Amniotic epithelial cell (primary cell): ENCODE measurements at places on chromosomes 3 and 15.

DNA sequence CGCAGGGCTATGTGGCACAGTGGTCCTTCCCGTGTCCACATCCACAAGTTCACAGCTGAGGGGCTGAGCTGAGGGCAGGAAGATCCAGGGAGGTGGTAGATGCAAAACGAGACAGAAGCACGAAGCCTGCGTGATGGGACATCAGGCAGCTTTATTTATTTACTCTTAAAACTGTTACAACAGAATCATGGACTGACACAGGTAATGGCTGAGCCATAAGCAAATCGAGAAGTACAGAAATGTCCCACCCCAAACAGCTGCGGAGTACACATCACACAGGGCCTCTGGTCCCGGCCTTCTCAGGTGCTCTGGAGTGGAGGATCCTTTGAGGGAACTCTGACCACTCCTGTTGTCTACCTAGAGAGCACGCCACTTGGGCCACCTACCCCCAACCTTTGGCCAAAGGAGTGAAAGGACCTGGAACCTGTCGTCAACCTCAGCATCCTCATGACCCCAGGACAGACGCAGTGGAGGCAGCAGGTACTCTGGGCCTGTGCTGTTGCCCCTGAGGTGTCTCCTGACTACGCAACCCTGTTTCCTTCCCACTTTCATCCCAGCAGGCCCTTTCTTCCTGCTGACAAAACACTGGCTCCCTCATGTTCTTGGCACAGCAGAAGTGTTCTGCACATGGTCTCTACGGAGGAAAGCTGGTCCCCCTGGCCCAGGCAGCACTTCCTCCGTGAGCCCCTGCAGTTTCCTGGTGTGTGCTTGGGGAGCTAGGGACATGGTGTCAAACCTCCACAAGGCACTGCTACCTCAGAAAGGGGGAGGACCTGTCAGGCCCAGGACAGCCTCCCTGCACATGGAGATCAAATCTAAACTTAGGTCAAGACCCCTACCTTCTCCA lies 47.8 kb downstream of the DHX30 start:
- no peak for DNase-seq

GRCh38 chr15:67307889-67308597 lies 53.5 kb downstream of the IQCH start:
- DNase-seq: no peak

DNA sequence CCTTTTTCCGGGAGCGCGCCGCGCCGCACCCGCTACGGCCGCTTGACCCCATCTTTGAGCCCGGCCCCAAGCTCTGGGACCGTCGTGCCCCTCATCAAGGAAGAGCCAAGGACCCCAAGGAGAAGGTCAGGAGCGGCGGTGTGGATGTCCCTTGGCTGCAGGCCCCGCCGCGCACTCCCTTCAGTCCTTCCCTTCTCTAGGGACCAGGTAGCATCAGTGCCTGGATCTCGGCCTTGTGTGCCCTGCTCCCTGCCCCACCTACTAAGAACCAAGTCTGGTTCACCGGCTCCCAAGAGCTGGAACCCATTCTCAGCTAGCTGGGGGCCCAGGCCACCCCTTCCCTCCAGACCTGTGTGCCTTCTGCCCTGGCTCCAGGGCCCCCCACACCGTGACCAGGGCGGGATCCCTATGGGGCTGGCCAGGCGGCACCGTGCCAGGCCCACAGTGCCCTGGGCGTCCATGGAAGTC lies 69.3 kb upstream of the CGNL1 start:
- no peak for DNase-seq

DNA sequence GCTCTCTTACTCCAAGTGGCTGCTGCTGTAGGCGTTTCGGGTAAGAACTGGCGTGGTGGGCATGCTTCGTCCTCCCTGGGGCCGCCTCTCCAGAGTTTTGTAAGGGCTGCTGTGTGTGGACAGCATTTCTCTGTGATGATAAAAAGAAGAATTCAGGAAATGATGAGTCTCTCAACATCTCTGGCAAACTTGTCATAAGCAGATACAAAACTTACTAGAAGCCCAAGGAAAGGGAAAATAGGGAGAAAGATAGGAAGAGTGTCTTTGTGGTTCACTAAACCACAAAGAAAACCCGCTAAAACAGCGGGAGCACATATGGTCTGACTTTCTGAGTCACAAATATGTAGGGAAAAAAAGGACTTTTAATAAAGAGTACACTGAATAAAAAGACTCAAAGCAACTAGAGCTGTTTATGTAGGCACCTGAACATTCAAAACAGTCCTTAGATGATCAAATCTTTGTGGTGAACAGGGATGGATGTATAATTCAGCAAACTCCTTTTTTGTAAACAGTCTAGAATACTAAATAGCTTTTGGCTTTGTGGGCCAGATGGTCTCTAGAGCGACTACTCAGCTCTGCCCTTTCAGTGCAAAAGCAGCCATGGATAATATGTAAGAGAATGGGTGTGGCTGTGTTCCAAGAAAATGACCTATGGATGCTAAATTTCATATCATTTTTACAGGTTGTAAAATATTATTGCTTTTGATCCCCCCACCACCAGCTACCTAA lies 60.4 kb upstream of the LMOD3 start:
- DNase-seq: peak; percentile 87

DNA sequence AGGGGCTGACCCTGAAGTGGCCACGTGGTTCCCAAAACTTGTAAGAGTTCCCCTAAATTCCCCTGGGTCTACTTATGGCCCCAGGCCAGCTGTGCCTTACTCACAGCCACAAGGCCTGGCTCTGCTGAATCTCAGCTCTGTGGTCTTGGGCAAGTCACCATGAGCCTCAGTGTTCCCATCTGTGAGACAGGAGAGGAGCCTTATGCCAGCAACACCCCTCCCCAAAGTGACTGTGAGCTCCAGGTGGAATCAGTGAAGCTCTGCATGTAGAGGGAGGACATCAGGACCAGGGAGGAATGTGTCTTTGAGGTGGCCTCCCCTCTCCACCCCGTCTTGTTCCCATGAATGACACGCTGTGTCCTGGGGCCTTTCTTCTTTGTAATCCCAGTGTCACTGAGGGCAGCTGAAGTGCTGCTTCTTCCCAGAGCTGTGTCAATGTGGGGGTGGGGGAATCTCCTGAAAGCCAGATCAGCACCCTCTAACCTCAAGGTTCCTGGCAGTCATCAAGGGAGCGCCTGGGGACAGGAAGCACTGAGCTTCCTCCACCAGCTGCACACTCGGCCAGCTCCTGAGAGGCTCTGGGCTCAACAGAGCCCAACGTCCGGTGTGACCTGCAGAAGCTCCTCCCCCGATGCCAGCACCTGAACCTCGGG lies 258.9 kb downstream of the UACA start:
- peak; percentile 47 for DNase-seq

- DNase-seq: peak; percentile 99
Observed at GRCh38 chr3:177574222-177574856, 377.1 kb upstream of the TBL1XR1 start.

GRCh38 chr3:165347526-165347925 lies 151.3 kb upstream of the SLITRK3 start:
- peak; percentile 33 for DNase-seq

DNA sequence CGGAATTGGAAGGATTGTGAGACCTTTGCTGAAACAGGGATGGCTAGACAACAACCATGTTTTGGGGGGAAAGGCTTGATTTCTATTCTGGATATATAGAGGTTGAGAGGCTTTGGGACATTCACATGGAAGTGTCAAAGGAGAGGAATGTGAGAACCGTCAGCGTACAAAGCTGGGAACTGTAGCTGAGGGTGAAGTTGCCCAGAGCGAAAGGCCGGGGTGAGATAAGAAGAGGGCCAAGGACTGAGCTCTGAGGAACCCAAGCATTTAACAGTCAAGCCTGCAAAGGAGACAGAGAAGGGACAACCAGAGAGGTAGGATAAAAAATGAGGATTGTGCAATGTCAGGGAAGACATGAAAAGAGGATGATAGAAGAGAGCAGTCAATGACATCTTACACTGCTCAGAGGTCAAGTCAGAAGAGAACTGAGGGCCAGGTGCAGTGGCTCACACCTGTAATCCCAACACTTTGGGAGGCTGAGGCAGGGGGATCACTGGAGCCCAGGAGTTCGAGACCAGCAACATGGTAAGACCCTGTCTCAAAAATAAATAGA lies 41.5 kb upstream of the RAF1 start:
- no peak for DNase-seq

GRCh38 chr3:134378818-134379217 lies 4.6 kb upstream of the AMOTL2 start:
- DNase-seq: no peak

DNA sequence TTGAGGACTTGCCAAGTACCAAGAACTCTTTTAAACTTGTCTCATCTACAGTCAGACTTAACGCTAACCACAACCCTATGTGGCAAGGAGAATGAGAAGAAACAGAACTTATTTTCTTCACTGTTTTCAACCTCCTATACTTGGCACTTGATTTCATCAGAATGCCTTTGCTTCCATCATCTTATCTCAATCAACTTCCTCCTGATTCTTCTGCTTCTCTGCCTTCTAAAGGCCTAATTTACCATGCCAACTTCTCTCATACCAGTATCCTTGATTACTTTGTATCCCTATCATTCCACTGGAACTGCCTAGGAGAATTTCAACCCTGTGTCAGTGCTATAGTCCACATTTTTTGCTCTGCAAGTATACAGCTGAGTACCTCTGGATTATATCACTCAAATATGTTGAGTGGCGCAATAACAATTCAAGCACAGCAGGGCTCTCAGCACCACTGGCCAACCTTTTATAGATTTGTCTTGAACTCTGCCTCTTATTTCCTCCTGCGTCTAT lies 413.6 kb downstream of the ROBO1 start:
- DNase-seq: peak; percentile 73

- DNase-seq: no peak
Observed at GRCh38 chr3:127485396-127486170, 105.0 kb downstream of the TPRA1 start.

DNA sequence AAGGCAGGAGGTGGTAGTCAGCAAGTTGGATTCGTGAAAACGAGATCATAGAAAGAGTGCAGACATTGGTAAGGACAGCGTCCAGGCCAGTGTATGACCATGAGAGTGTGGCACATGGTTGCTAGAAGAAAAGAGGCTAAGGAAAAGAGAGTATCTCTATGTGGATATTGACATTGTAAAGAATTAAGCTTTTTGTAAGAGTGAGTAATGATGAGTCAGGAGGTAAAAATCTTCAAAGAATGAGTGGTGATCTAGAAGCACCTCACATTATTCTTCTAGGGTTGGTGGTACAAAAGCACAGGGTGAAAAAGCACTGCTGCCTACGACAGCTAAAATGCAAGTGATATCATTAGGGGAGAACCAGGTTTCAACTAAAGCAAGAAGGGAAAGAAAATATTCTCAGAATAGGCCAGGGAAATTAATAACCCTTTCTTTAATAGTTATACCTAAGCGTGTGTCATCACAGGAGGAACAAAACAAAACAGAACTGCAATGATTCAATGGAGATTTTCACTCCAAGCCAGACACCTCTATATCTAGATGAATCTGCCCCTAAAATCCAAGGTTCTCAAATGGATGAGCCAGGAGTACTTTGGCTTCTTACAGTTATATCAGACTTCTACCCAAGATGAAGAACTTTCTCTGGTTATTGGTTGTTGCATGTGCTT lies 884.7 kb downstream of the NAALADL2 start:
- DNase-seq: peak; percentile 51
